ENCODE measurements at places on chromosomes 2 and 18.

- DNase-seq = no peak
Observed at GRCh38 chr2:167814881-167815718, 432.3 kb downstream of the STK39 start.

GRCh38 chr2:40128796-40129195 is 323.1 kb downstream of the SLC8A1 start:
- DNase-seq = no peak

- DNase-seq = no peak
Observed at GRCh38 chr18:43797347-43797746, 520.1 kb upstream of the SYT4 start.

- DNase-seq = no peak
Observed at GRCh38 chr2:120486946-120487345, 141.0 kb downstream of the INHBB start.

DNA sequence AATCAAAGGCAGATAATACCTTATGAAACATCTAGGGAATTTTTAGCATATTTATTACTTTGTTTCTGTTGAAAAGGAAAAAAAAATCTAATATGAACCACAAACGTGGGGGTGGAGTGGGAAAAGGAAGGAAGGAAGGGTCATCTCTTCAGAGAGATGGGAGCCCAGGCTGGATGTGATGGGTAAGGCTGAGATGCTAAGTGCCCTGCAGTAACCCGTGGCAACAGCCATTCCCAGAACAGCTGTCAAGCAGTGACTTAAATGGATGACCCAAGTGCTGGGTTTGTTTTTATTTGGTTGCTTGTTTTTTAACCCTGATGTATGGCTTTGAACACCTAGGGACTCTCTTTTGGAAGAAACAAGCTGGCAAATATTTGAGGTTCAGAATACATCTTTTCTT is 50.7 kb upstream of the KLF7 start:
- no peak for DNase-seq

DNA sequence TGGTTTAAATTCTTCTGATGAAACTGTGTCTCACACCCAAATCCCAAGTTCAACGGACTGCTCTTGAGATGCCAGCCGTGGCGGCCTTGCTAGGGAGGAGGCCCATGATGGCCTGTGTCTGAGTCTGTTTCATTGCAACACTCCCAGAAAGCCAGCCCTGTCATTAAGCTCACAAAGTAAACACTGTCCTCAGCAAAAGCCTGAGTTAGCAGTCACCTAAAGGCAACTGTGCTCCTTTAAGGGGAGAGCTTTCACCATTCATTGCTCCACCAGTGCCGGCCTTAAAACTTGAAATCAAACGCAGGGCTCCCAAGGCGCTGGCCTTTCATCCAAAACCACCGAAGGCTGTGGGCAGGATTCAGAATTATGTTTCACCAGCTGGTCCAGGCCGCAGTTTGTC is 42.5 kb upstream of the PPP1CB start:
- DNase-seq = no peak

DNA sequence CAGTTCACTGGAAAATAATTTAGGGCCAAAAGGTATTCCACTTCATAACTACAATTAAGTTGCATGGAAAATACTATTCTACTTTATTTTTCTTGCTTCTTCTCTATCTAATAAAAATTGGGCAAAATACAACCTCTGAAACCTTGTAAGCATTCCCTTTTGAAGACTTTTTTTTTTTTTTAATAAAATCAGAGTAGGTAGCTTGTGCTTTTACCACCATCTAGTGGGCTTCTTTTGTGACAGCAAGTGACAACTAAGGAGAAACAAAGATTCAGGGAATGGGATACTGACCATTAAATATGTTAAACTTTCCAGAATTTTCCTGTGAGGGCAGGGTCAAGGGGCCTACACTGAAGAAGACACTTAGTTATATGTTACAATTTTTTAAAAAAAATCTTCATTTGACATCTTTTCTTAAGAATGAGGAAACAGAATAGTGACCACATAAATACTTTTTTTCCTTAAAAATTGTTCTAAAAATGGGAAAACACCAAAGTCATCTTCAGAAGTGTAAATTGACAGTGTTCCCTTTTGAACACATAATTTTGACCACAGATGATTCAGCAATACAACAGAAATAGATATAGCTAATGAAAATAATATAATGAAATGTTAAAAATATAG is 1183.2 kb upstream of the ACVR2A start:
- DNase-seq = no peak

DNA sequence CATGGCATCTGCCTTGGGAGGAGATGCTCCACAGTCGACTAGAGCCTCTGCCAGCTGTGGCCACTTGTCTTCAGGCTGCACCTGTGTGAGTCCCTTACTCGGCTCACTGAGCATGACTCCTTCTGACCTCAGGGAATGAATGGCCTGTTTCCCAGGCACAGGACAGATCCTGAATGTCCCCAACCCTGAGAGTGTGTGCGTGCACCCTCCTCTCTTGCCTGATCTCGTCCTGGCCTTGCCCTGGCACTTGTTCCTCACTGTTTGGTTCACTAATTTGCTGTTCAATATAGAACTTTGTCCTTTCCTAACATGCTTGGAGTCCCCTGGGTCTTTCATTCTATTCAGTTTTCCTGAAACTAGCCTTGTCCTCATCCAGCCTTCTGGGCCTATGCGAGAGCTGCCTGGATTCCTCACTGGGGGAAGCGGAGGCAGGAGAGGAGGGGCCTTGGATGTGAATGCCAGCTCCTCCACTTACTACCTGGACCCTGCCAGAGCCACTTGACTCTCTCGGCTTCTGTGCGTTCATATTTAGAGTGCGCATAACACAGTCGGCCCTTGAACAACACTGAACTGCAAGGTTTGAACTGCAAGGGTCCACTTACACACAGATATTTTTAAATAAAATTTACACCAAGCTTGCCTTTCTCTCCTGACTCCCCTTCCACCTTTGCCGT is 184.8 kb downstream of the ACKR3 start:
- no peak for DNase-seq

- no peak for DNase-seq
Observed at GRCh38 chr2:14647714-14648113, 15.2 kb downstream of the LRATD1 start.

DNA sequence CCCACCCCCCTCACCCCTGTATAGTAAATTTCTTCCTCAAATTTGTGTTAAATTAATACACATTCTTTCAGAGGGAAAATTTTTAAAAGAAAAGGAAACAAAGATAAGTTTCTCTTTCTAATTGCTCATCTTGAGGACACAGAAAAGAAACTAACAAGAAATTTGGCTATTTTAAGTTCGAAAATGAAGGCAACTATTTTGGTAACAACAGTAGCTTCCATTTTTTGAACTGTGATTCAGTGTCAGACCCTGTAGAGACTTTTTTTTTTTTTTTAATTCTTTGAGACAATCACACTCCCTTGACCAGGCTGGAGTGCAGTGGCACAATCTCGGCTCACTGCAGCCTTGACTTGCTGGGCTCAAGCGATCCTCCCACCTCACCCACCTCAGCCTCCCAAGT is 194.9 kb downstream of the SS18 start:
- DNase-seq = no peak

DNA sequence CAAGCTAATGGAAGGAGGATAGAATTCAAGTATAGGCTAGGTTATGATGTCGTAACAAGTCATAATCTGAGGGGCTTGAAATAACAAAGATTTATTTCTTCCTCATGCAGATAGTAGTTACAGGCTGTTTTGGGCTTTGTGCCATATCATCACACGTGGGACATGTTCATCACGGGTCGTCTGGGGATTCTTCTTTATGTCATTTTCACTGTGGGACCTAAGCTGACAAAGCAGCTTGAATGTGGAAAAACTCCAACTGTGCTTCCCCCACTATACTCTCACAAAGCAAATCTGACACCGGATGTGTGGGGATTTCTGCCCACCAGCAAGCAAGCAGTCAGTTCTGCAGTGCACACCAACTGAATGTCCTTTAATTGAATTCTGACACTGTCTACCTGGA is 124.8 kb downstream of the LTBP1 start:
- no peak for DNase-seq

DNA sequence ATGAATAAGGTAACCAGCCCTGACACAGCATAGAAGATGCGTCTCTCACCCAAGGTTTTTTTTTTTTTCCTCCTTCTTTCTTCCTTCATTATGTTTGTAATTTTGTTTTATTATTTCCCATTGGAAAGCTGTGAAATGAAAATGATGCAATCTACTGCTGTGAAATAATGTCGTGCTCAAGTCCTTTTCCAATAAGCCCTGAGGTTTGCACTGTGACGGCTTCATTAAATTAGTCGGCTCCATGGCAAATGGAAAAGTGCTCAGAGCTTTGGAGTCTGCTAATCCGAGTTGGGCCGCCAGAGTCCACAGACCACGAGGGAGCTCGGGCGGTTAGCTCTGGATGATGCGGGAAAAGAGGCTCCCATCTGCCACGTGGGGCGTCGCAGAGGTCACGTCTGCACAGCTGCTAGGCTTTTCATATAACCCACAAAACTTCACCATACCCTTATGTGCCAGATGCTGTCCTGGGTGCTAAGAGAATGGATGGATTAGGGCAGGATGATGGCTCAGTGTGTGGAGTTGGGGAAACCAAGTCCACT is 92.3 kb upstream of the CAPN13 start:
- DNase-seq = no peak

DNA sequence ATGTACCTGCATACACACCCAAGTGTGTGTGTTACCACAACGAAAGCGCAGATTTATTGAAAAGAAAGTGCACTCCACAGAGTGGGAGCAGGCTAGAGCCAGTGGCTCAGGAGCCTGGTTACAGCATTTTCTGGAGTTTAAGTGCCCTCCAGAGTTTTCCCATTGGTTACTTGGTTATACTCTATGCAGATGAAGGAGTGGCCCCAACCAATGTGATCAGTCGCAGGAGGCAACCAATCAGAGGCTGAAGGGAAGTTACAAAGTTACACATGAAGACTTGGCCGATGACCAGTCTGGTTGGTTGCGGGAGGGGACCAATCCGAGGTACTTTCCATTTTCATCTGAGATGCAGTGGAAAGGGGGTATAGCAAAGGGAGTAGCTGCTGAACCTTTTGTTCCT is 13.5 kb upstream of the PRLH start:
- DNase-seq = no peak

DNA sequence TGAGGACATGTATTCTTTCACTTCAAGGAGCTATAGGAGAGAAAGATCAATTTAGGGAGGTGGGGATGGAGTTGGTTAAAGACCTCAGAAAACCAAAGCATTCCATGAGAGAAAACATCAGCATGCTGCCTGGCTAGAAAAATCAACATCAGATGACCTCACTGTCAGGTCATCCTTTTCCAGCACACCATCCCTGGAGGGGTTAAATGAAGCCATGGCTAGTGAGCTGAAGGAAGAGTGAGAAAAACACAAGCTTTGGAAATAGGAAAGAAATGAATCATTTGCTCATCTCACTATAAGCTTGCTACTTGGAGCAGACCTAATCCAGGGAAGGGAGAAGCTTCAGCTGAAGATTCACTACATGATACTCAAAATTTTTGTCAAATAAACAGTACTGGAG is 109.5 kb upstream of the ITGB6 start:
- no peak for DNase-seq

GRCh38 chr2:161250864-161251436 is 57.3 kb upstream of the PSMD14 start:
- DNase-seq = no peak

- no peak for DNase-seq
Observed at GRCh38 chr2:101256316-101256715, 3.6 kb downstream of the CNOT11 start.

GRCh38 chr2:70561893-70562292 is 8.3 kb upstream of the TGFA start:
- no peak for DNase-seq

DNA sequence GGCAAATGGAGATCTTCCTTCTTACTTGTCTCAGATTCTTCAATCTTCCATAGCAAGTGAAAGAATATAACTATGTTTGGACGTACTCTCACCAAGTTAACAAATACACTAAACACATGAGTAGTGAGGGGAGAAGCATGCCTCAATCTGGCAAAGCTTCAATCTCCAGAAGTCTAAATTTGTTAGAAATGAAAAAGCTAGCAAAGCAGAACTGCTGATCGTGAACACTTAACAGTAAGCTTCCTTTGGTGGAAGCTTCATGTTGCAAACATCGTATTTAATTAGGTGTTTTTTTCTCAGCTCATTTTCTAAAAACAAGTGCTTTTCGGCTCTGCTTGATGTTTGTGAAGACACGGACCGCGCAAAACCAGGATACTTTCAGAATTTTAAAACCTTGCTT is 12.7 kb upstream of the SCN1A start:
- DNase-seq = no peak

GRCh38 chr2:63044362-63045327 is 6.0 kb upstream of the OTX1 start:
- DNase-seq = no peak

DNA sequence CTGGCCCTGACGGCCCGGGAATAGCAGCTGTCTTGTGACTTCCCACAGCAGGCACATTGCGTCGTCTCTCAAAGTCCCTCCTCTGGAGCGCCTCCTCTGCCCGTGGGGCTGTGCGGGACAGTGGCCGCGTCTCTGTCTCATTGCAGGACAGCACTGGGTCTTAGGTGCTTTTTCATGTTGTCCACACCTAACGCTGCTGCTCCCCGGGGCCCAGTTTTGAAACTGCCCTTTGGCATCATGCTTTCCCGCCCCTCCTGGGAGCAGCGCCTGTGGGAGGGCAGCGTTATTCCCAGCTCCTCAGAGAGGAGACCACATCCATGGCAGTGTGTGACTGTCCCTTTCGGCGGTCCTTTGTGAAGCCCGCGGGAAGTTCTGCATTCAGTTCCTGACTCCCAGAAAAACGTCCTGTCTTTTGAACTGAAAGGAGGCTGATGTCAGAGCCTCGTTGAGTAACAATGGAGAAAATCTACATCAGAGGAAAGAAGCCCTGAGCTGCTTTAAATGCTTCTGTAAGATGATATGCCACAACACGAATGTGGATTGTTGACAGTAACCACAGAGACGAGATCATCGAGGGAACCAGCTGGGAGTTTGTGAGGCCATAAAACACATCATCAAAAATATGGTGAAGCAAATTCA is 226.0 kb downstream of the FAM210A start:
- DNase-seq = no peak

DNA sequence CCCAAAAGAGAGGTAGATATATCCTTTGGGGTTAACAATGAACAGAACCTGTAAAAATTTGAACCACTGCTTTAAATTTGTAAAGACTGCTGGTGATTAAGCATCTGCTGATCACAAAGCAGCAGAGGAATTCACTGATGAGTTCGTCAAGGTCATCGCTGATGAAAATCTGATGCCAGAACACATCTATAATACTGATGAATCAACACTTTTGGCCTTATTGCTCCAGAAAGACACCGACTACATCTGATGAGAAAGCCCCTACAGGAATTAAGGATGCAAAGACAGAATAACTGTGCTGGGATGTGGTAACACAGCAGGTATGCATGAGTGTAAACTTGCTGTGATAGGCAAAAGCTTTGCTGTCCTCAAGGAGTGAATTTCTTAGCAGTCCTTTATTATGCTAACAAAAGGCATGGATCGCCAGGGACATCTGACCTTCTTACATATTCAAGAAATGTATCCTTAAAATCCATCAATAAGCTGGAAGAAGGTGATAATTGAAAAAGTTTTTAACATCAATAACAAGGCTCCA is 30.5 kb upstream of the SGPP2 start:
- DNase-seq = no peak

Measured in activated CD4-positive, alpha-beta T cell treated with anti-CD3 and anti-CD28 coated beads for 4 hours (primary cell).